ENCODE measurements at places on chromosomes 12 and 14.

DNA sequence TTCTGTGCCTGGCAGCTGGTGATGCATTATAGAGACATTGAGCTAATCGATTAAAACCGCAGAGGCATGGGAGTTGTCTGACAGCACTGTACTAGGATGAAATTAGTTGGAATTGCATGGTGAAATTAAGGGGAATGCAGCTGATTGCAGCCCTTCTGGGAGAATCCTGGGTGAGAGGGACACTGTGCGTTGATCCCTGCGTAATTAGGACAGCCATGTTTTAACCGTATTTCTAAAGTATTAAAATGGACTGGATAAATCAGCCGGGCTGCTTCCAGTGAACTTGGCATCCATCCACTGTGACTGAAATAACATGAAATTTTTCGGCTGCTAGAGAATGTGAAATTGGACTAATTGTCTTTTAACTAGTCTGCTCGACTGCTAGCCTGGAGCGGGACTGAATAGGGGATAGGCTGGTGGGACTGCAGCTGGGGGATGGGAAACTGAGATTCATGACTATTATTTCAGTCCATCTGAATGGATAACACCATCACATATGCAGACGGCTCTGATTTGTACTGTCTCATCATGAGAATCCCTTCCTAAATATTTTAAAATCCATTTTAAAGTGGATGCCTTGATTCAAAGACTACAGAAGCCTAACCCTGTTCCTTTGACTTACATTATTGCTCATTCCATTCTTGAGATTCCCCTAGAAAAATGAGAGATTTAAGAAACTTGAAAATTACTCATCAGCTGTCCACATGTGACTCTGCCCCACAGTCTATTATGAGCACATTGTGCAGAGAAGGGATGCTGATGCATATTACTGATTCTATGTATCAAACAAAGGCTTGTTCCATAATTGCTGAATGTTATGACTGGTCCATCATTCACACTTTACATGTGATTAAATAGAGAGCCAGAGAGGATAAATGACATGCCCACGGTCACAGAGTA, 343.9 kb downstream of the NPAS3 start:
- no peak for DNase-seq

- no peak for DNase-seq
These were observed 23.9 kb downstream of the DUSP6 start for GRCh38 chr12:89328151-89329030.

DNA sequence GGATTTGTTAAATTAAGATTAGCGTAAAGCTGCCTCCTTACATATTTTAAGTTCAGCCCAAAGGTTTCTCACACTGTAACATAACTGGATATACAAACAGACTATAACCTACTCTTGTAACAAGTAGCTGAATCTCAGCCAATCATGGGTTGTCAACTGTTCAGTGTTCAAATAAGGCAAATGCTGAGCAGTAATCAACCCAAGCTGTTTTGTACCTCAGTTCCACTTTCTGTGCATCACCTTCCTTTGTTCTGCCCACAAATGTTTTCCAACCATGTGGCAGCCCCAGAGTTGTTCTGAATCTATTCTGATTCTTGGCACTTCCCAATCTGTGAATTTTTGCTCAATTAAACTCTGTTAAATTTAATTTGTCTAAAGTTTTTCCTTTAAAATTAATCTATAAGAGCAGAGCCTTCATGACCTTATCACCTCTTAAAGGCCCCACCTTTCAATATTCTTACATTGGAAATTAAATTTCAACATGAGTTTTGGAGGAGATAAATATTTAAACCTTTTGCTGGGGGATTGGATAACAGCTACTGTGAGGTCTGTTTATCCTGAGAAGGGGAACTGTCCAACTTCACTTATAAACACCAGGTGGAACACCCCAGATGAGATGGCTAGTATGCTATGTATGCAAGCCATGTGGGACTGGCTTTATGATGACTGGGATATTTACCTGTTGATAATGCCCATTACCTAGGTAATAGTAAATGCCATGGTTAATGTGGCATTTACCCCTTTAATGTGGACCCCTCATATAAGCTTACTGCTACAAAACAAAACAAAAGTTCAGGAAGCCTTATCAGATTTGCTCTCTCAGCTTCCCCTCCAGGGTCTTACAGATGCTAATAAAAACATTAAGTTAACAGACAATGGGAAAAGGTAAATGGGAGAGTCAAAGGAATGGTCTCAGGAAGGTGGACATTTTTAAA, 42.2 kb upstream of the ARID2 start:
- no peak for DNase-seq

DNA sequence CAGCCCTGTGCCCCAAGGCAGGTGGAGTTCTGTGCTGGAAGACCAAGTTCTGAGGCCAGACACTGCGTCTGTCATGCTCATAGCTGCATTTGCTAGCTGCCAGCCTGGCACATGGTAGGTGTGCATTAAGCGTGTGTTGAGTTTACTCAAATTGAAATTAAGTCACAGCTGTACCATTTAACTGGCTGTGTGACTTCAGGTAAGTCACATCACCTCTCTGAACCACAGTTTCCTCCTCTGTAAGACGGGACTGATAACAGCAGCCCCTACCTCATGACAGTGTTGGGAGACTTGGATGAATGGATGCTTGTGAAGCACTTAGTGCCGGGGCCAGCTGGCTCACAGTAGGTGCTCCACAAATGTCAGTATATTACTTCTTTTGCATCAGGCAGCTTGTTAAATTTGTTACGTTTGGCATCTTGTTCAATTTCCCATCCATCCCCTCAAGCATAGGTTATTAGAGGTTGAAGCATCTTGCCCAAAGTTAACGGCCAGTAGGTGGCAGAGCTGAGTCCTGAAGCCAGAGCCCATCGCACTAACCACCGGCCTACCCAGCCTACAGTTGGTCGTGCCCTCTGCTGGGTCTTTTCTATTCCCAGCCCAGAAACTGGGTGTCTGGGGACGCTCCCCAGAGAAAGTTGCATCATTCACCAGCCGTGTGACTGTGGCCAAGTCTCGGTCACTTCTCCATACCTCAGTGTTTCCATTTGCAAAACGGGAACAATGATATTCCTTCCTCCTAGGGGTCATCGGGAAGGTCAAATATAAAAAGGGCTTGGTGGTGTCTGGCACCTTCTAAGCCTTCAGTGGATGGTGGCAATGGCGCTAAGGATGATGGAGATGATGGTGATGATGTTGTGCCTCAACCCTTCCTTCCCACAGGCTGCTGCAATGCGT, 4.5 kb downstream of the DAO start:
- DNase-seq = peak; percentile 75

DNA sequence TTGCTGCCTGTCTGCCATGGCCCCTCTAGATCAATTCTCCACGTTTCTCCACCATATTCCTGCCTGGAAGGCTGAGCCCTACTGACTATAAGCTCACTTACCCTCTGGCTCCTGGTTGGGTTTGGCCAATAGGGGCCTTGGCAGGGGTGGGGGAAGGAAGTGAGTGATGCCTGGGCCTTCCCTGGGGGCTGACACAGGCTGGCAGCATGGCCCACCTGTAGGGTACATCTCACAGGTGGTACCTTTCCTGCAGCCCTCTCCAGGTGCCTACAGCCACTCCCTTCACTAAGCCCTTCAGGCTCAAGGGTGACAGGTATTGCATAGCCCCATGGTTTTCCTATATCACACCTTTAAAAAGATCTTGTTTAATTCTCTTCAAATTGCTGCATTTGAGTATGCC, 3.5 kb downstream of the RFC5 start:
- no peak for DNase-seq

- DNase-seq = peak; percentile 66
These were observed 2.2 kb upstream of the PPTC7 start for GRCh38 chr12:110585231-110585799.

GRCh38 chr12:105204916-105205315, 31.1 kb downstream of the APPL2 start:
- DNase-seq = no peak

GRCh38 chr12:100706033-100706432, 88.5 kb upstream of the ANO4 start:
- no peak for DNase-seq

- no peak for DNase-seq
These were observed 23.8 kb downstream of the MAP3K9 start for GRCh38 chr14:70785556-70785955.

GRCh38 chr14:70472253-70473159, 20.5 kb downstream of the ADAM21 start:
- no peak for DNase-seq

DNA sequence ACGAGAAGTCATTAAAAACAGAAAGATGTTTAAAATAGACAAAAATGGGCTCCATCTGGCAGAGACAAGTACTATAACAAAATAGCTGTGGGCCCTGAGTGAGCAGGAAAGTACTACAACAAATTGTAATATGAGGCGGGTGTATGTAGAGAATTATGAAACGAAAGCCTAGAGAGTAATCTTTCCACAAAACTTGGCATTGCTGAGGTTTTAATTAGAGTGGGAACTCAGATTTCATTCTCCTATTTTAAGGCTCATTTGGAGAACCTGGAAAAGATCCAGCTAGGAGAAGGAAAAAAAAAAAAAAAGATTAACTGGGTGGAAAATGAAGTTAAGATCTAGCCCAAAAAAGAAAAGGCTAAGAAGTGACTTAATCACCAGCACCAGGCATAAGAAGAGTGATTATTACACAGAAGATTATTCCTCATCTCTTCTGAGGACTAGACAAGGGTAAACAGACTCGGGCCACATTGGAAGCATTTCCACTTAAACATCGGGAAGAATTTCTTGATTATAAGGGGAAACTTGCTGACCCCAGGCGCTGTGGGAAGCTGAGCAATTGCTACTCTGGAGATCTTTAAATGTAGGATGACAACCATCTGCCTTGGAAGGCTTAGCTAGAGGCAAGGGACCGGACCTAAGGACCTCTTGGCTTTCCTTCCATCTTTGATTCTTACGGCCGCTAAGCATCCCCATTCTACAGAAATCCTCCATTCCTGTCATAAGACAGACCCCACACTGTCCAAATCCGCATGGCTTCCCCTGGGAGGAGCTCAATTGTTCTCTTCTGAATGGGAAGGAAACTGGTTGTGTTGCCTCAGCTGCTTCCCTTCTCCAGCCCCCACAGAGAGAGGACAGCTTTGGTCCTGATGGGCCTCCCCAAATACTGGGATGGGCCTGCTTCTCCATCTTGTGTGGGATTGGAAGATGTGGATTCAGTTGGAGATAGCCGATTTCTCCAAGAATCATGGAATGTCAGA, 40.6 kb downstream of the IGF1 start:
- DNase-seq = no peak

DNA sequence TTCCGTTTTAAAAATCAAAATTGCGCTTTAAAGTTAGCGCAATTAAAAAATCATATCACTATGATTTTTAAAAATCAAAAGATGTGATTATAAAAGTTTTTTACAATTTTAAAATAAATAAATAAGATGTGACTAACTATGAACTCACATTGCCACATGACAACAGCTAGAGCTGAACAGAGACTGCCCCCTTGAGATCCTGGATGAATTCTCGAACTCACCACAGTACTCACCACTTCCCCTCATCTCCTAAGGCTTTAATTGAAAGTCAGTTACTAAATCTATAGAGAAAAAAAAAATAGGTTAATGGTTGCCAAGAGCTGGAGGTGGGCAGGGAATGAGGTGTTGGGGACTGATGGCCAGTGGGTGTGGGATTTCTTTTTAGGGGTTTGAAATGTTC, 384.2 kb downstream of the ZFP36L1 start:
- DNase-seq = peak; percentile 36

DNA sequence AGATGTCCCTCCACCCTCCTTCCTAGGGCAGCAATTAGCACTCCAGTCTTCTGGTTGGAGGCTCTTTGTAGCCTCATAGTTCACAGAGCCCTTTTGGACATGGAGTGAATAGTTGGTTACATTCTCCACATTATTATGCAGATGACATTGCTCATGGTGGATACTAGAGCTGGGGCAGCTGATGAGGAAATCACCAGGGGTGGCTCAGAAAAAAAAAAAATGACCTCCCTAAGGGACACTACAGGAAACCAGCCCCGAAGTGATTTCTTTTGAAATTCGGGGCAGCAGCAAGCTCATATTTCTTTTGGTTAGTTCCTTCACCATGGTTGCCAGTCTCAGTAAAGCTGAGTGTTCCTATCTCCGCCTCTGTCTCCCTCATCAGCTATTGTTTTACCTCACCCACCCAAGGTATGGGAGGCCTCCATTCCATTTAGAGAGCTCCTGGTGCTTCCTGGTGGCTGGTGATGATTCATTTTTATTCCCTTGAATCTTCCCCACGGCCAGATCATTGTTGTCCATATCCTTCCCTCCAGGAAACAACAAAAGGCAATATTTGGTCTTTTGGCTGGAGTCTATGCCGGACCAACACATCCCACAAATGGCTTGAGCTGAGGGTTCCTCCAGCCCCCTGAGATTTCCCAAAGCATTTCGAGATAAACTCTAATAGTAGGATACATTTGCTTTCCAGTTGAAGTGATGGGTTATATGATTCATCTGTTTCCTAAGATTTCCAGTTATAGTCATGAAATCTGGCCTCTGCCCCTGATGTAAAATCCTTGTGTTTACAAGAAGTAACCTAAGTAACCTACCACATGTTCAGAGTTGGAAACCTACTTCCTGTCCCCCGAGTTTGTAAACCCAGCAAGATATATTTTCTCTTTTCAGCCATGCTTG, 56.2 kb upstream of the NID2 start:
- peak; percentile 7 for DNase-seq

- no peak for DNase-seq
These were observed 1.4 kb downstream of the LRFN5 start for GRCh38 chr14:41607966-41608663.

GRCh38 chr14:22797017-22797917, 18.0 kb downstream of the SLC7A7 start:
- no peak for DNase-seq

DNA sequence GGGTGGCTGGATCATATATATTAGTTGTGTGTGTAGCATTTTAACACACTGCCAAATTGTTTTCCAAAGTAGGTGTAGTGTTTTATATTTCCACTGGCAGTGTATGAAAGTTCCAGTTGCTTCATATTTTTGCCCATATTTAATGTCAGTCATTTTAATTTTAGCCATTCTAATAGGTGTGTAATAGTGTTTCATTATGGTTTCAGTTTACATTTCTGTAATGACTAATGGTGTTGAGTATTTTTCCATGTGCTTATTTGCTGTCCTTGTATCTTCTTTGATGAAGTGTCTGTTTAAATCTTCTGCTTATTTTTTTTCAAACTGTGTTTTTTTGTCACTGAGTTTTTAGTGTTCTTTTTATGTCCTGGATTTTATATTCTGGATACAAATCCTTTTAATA, 8.7 kb downstream of the TBC1D15 start:
- DNase-seq = no peak

GRCh38 chr14:68229423-68230100, 410.0 kb downstream of the RAD51B start:
- no peak for DNase-seq

DNA sequence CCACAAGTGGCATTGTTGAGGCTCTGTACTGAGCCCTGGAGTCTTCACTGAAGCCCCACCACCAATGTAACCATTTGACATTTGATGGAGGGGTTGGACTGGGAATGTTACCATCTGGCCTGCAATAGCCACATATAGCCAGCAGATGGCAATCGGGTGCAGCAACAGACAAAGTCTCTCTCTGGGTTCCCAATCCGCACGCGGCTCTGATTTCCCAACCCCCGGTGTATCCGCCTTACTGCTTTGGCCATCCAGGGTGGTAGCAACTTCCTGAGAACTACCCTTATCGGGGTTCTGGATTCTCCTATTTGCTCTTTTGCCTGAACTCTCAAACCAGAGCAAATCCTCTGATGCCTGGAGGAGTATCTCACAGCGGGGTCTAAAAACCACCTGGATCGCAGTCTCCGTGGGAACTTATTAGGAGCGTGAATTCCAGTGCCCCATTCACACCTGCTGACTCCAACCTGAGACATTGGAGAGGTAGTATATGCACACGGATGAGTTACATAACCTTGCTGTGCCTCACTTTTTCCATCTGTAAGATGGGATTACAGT, 14.2 kb downstream of the VRTN start:
- DNase-seq = peak; percentile 66
